ENCODE measurements at places on chromosomes 2 and 18.

DNA sequence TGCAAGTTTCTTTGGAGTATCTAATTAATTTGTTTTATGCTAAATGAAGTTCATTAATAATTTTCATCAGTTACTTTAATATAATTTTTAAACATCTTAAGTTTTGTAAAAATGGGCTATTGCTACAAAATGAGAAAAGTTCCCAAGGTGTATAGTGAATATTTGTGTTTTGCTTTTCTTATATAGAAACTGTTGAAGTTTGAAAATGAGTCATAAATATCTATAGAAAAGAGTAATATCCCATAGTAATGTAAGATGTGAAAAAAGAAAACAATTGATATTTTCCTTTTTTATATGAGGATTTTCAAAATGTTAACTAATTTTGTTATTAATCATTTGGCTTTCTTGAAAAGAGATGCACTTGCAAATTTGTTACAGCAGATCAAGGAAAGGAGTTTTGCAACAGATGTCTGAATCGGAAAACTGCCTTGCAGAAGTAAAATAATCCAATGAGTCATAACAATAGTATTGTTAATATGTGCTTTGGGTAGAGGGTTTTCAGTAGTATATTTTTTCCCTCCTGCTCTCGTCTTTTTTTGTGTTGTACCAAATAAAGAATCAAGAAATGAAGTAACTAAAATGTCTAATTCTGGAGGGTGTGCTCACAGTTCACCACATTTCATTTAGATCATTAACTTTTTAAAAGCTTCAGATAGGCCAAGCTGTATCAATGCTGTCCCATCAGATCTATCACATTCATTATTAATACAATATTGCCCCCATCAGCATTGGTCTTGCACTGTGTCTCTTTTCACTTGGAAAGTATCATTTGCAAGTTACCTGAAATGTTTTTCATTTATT lies 15.5 kb downstream of the DUSP19 start:
- DNase-seq = no peak

- DNase-seq = peak; percentile 71
These were observed 5.8 kb downstream of the HDLBP start for GRCh38 chr2:241309684-241310117.

GRCh38 chr2:12705230-12705629 lies 11.5 kb upstream of the TRIB2 start:
- DNase-seq = no peak

DNA sequence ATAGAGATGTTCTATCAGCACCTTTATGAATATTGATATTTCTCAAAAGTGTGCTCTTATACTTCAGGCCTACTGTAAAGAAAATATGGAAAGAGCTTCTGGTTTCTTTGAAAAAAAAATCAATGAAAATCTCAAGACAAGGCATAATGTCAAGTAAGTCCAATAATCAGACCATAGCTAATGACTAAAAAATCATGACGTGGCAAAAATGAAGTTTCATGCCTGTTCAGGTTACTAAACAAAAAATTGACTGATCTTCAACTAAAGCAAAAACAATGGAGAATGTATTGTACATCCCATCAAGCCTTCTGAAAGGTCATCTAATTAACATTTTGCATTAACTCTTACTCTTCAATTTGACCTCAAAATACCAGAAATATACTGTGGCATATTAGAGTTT lies 824.4 kb downstream of the EPHA4 start:
- no peak for DNase-seq

- DNase-seq = no peak
These were observed 179.9 kb upstream of the FN1 start for GRCh38 chr2:215615803-215616174.

DNA sequence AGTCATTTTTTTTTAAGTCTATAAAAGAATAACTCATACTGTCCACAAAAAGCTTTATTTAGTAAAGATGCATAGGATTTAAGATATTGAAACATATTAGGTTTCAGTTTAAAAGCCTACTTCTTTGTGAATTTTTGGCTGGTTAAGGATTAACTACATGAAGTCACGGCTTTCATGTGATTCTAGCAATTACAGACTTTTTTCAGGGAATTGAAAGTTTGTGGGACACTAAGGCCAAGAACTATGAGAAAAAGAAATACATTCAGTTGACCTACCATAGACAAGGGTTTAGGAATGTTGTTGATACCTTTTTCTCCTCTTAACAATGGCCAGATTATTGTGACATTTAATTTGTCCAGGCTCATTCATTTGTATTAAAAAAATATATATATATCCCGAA lies 109.3 kb downstream of the MEIS1 start:
- DNase-seq = no peak

- DNase-seq = no peak
These were observed 20.1 kb upstream of the MGAT5 start for GRCh38 chr2:134233728-134234136.

GRCh38 chr2:201256082-201256481 lies 4.3 kb upstream of the CASP8 start:
- peak; percentile 12 for DNase-seq

GRCh38 chr2:6919901-6920742 lies 2.9 kb downstream of the RNF144A start:
- no peak for DNase-seq

GRCh38 chr2:174063492-174064092 lies 98.4 kb upstream of the SP3 start:
- DNase-seq = no peak

GRCh38 chr2:101803128-101803527 lies 105.6 kb downstream of the MAP4K4 start:
- no peak for DNase-seq

DNA sequence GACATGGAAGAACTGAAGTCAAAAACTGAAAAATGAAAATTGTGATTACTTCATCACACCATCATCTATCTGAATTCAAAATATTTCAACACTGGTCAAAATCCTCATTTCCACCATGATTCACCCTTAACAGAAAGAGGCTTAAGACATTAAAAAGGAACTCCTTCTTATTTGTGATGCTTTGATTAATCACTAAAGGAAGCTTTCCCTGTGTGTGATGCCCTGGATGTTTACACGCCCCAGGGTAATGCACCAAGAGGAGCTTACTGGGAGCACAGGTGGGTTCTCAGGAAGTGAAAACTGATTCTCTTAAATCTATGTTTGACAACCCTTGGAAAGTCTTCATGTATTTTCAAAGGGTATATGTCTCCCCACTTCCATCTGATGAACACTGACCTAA lies 11.5 kb downstream of the GRB14 start:
- DNase-seq = no peak

DNA sequence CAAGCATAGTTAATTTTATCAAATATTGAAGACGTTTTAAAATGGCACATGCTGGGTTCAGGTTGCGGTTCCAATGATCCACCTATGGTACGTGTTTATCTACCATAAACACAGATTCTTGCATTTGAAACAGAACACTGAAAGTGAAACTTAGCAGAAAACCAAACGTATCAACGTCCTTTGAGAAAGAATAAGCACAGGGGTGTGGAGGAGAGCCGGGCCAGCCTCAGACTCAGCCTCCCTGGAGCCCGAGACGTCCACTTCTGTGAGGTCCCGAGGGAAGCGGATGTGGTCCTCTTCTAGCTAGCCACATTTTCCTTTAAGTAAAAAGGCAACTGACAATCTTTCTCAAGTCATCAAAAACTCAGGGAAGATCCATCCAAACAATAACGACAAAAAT lies 195.9 kb downstream of the RTP5 start:
- no peak for DNase-seq

DNA sequence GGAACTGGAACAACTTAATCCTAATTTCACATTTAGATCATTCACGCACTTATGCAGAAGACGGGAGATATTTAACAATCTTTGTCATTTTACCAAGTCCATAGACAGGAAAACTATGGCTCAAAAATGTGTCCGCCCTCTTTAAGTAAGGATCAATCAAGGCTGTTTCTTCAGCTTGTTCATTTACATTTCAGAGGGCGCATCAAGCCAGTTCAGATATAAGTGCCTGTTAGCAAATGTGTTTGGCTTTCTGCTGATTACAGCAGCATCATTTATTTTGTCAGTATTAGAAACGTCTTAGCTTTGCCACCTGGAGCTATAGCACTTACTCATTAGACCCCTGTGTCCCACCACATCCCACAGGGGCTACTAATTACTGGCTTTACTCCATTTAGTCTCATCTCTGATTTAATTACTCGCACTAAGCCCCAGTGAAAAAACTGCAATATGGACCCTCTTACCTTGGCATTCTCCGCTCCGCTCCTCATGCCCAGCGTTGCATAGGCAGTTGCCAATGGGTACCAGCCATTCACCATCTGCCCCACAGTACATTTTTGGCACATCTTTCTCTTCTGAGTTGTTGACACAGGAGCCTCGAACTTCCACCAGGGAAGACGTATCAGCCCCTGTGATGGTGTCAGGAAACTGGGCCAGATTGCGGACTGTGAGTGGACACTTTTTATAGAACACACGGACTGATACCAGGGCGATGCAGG lies 8.7 kb downstream of the EPHA4 start:
- DNase-seq = no peak
